ENCODE measurements at places on chromosomes 2 and 18. TPM values are rescaled to one million over a fixed set of nuclear protein-coding genes. Genes with fewer than 3 reads are reported as not detected.

GRCh38 chr2:170324640-170325046 lies 146.7 kb downstream of the MYO3B start:
- H3K27me3 ChIP-seq, result no peaks in the 10 kb centered on the region
- H3K36me3 ChIP-seq, result no peaks in the 10 kb centered on the region
- H3K4me1 ChIP-seq, result no peaks in the 10 kb centered on the region
- peak; percentile 61 for DNase-seq
- H3K27ac ChIP-seq, result no peak overlapping the region
- H3K4me3 ChIP-seq, result no peak overlapping the region

- H3K4me3 ChIP-seq, result no peak overlapping the region
- no peaks in the 10 kb centered on the region for H3K36me3 ChIP-seq
- H3K27me3 ChIP-seq, result no peaks in the 10 kb centered on the region
- H3K27ac ChIP-seq, result no peak overlapping the region
- H3K4me1 ChIP-seq, result peaks cover 12% of the 10 kb centered on the region
Observed at GRCh38 chr2:206855585-206856433, 83.5 kb upstream of the CPO start.

DNA sequence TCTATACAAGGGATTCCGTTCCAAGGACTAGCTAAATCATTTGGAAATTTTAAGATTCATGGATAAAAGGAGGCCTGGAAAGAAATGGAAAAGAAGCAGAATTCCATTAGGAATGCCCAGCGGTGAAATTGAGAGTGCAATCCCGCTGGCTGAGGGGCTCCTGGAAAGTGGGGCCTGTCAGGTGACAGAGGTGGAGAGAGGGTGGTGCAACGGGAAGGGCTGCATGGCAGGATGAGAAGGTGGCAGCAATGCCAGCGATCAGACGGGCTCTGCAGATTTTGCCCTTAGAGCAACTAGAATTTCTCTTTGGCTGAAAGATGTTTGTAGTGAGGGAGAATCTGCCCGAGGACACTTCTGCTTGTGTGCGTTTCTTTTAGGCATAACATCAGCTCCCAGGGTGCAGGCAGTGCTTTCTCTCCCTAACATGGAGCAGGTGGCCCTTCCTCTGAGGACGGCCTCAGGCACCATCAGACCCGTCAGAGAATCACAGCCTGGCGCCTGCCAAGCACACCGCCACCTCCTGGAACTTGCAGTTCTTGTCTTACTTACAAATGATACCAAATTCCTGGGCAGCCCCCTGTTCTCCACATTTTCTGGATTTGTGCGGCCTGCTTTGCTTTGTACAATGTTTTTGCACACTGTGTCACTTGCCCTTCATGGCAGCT lies 261.6 kb downstream of the NDUFA10 start:
- H3K4me3 ChIP-seq, result no peak overlapping the region
- no peaks in the 10 kb centered on the region for H3K4me1 ChIP-seq
- no peak for DNase-seq
- no peaks in the 10 kb centered on the region for H3K36me3 ChIP-seq
- H3K27ac ChIP-seq, result no peak overlapping the region

DNA sequence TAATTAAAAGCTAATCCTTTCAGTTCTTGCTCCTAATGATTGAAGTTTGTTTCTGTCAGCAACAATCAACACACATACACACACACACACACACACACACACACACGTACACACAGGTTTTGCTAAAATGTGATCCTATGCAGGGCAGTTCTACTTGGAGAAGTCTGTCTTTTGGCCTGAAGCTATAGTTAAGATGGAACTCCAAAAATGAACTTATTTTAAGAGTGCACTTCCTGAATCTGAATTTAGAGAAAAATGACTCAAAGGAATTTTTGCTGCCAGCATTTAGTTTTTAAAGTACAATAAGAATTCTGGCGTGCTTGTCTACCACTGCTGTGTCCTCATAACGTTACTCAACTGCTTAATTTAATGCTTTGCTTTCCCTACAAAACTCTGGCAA lies 6.6 kb downstream of the GALNT5 start:
- H3K4me3 ChIP-seq, result no peak overlapping the region
- DNase-seq, result no peak
- H3K27me3 ChIP-seq, result no peaks in the 10 kb centered on the region

GRCh38 chr2:104528101-104528500 lies 325.8 kb upstream of the POU3F3 start:
- no peak overlapping the region for H3K27ac ChIP-seq
- no peaks in the 10 kb centered on the region for H3K27me3 ChIP-seq
- H3K36me3 ChIP-seq, result no peaks in the 10 kb centered on the region
- DNase-seq, result no peak
- H3K4me3 ChIP-seq, result no peak overlapping the region

- H3K4me3 ChIP-seq, result no peak overlapping the region
- peak; percentile 18 for DNase-seq
- no peaks in the 10 kb centered on the region for H3K27me3 ChIP-seq
- H3K27ac ChIP-seq, result no peak overlapping the region
- no peaks in the 10 kb centered on the region for H3K36me3 ChIP-seq
Observed at GRCh38 chr2:44291281-44292248, 16.3 kb downstream of the SLC3A1 start.

DNA sequence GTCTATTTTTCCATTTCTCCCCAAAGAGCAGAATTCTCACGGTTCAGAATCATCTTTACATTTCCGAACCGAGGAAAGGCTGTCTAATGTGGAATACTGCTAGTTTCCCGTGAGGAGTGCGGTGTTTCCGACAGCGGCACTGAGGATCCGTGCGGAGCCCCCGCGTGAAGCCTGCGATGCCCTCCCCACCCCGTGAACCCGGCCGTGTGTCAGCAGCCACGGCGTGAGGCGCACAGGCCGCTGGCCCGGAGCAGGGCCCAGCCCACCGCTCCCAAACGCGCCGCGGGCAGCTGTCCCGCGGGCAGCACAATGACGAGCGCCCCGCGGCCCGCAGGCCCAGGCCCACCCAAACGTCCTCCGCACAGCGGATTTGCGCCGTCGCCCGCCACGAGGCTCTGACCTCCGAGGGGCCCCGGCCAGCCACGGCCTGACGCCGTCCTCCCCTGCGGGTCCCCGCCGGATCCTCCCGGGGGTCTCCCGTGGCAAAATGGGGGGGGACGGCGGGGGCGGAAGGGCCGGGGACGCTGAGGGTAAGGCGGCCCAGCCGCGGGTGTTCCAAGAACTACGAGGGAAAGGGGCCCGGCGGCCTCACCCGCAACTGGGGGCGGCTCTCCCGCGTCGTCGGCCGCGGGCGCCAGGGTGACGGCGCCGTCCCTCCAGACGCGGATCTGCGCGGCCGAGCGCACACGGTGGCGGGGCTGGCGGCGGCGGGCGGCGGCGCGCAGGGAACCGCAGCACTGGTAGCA lies 796 bp downstream of the SPIRE1 start:
- no peaks in the 10 kb centered on the region for H3K36me3 ChIP-seq
- H3K4me3 ChIP-seq, result peak overlapping the region; percentile 15
- H3K27ac ChIP-seq, result no peak overlapping the region
- H3K4me1 ChIP-seq, result peaks cover 7% of the 10 kb centered on the region
- DNase-seq, result peak; percentile 54

The ANKRD30BL gene
- not detected for total RNA-seq

The CRACDL gene
- 0.40 TPM for total RNA-seq

The LOXHD1 gene
- total RNA-seq, result 0.48 TPM

The PDE11A gene
- total RNA-seq, result not detected

The CXCR2 gene
- 24.3 TPM for total RNA-seq

The DYNAP gene
- not detected for total RNA-seq

The NT5C1B gene
- total RNA-seq, result not detected

All from natural killer cell (primary cell).